ENCODE measurements at places on chromosomes 12 and 14. TPM values are rescaled to one million over a fixed set of nuclear protein-coding genes. Genes with fewer than 3 reads are reported as not detected.

Gene KRT85
- polyA plus RNA-seq: not detected

Gene FERMT2
- polyA plus RNA-seq: 148 TPM

Gene CPNE6
- not detected for polyA plus RNA-seq

Gene RPGRIP1
- 0.40 TPM for polyA plus RNA-seq

Gene NUDT14
- polyA plus RNA-seq: 8.9 TPM

DNA sequence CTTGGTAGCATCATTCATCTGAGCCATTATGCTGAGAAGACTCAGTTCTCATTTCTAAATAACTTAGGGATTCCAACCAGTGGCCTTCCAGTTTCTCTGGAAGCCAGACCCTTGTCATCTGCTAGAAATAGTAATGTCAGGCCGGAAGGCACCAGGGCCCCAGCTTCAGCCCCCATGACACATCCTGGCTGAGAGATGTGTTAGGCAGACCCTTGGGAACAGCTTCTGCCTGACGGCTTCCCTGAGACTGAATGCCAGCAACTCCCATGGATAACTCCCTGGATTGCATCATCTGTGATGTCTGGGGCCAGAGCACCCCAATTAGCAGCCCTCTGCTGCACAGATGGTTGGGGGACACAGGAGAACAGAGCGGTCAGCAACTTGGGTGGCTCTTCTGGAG is 583.5 kb upstream of the TBX3 start:
- DNase-seq: no peak

DNA sequence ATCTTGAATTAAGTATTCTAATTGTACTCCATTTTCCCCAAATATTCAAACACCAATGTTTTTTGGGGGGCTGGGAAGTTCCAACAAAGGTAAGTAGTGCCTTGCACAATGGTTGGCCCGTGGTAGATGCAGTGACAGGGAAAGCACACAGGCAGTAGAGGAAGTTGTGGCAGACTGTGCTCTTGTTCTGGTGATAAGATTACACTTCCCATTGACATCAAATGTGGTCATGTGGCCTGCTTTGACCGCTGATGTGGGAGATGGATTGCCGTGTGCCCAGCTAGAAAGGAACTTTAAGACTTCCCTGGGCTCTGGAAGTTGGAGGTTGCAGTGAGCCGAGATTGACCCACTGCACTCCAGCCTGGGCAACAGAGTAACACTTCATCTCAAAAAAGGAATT is 223.8 kb downstream of the VRK1 start:
- no peak for DNase-seq

- DNase-seq: no peak
These were observed 60.8 kb downstream of the TMCC3 start for GRCh38 chr12:94589591-94590001.

DNA sequence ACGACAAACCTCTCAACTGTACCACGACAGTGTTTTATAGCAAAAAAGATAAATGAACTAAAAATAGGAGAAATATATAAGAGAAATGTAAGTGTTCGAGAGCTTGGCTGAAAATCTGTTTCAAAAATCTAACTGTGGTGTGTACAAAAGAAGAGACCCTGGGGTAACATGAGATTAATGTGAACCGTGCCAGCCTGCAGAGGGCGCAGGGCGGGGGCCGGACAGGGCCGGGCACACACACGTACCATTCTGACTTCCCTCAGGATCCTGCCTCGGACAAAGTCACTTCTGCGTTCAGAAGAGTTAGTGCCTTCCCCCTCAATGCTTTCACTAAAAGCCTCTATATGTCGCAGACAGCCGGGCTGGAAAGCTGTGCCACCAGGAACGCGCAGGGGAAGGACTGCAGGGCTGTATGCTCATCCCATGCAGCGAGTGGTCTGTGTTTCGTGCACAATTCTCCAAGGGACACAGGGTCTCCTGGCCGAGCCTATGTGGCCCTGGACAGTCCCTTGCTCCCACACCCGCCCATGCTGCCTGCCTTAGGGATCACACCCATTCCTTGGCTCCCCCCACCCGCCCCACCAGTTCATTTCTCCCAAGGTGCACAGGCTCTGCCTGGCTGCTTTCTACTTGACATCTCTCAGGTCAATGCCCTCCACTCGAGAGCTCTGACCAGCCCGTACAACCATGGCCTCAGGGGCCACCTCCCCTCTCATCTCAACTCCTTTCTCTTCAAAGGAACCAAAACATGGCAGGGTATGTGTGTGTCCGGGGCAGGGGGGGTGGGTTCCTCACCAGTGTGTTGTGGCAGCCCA is 8.5 kb downstream of the CDCA4 start:
- DNase-seq: no peak

DNA sequence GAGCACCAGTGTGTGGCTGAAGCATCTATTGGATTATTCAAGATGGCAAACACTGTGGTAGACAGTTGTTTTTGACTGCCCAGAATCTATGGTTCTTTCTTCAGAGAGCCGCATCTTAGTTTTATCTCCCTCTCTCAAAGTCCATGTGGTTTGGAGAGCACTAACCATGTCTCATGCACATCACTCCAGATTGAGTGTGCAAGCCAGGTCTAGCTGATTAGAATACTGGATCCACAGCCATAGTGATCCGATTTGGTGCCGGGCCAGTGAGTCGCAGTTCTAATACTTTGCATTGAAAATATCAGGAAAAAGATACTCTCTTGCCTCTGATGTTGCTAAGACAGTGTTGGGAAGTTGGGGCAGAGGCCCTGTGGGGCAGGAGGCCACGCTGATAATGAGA is 4.6 kb upstream of the SBNO1 start:
- DNase-seq: no peak

GRCh38 chr12:122079033-122079531 is 526 bp downstream of the MLXIP start:
- DNase-seq: no peak

- no peak for DNase-seq
These were observed 456.2 kb downstream of the ADAMTS20 start for GRCh38 chr12:43095669-43096280.
